ENCODE measurements at places on chromosomes 3 and 15.

GRCh38 chr15:81301815-81302399 is 22.0 kb downstream of the STARD5 start:
- peaks cover 3% of the 10 kb centered on the region for H3K27me3 ChIP-seq
- H3K36me3 ChIP-seq: peaks cover 8% of the 10 kb centered on the region
- DNase-seq: peak; percentile 32
- no peak overlapping the region for H3K4me3 ChIP-seq
- H3K27ac ChIP-seq: no peak overlapping the region
- no peaks in the 10 kb centered on the region for H3K4me1 ChIP-seq

GRCh38 chr3:8565376-8565775 is 63.8 kb downstream of the LMCD1 start:
- no peaks in the 10 kb centered on the region for H3K27me3 ChIP-seq
- H3K4me3 ChIP-seq: no peak overlapping the region
- no peaks in the 10 kb centered on the region for H3K4me1 ChIP-seq
- no peaks in the 10 kb centered on the region for H3K36me3 ChIP-seq
- no peak overlapping the region for H3K27ac ChIP-seq

DNA sequence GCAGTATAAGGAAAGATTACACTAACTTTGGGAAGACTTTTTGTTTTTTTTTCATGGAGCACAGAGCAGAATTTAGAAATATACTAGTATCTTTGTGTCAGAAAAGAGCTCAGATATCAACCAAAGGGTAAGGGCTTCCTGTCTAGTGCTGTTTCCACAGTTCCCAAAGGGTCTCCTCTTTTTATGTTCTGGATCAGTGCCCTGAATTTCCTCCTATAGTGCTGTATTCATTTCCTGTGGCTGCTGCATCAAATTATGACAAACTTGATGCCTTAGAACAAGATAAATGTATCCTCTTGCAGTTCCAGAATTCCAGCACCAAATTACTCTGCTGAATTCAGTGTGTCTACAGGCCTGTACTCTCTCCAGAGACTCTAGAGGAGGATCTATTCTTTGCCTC is 219.8 kb upstream of the THRB start:
- DNase-seq: no peak
- no peak overlapping the region for H3K27ac ChIP-seq
- no peaks in the 10 kb centered on the region for H3K36me3 ChIP-seq
- no peak overlapping the region for H3K4me3 ChIP-seq

DNA sequence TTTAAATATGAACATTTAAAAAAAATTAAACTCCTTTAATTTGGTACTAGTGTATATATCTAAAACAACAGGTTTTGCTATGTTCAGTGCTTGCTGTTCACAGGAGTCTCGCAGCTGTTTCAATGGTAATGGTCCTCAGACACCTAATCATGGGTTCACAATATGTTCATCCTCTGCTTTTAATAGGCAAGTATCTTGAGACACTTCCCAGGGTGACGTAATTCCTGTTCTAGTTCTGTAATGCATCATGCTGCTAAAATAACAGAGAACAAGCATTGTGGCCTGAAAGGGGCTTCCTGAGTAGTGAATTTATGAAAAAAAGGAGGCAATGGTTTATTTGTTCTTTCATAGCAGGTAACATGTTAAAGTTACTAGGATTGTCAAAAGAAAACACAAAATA is 625.2 kb upstream of the GBE1 start:
- H3K4me1 ChIP-seq: no peaks in the 10 kb centered on the region
- DNase-seq: no peak
- H3K27ac ChIP-seq: no peak overlapping the region
- H3K36me3 ChIP-seq: no peaks in the 10 kb centered on the region

DNA sequence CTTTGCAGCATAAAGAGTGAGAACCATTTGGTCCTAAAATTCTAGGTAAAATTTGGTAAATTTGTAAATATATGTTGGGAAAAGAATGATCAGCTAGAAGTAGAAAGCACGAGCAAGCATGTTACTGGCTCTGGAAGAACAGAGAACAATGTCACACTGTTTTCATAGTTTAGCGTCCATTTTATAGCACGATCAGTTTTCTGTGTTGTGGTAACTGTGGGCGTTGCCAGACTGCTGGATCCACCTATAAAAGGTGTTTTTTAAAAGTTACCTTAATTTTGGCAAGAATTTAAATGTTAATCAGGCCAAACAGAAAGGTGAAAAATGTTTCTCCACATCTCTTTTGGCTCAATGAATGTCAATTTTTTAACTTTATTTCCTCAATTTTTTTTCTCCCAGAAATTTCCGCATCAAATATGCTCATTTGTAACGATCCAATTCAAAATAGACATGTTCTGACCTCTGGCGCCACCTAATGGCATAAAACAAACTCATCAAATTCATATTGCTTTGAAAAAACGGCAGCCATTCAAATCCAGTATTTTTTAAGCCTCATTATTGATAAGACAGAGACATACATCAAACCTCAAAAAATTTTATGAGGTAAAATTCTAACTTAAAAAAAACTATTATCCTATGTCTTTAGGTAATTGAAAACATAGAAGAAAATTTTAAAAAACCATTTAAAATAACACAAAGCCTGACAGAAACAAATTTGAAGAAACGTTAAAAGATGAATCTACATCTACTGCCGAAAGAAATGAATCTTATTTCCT is 5.5 kb upstream of the GP5 start:
- no peaks in the 10 kb centered on the region for H3K4me1 ChIP-seq
- no peaks in the 10 kb centered on the region for H3K27me3 ChIP-seq
- no peak for DNase-seq
- no peak overlapping the region for H3K4me3 ChIP-seq

- no peak for DNase-seq
- H3K36me3 ChIP-seq: no peaks in the 10 kb centered on the region
- no peaks in the 10 kb centered on the region for H3K27me3 ChIP-seq
- no peaks in the 10 kb centered on the region for H3K4me1 ChIP-seq
- H3K27ac ChIP-seq: no peak overlapping the region
- no peak overlapping the region for H3K4me3 ChIP-seq
Observed at GRCh38 chr3:128195369-128195768, 42.1 kb downstream of the EEFSEC start.

GRCh38 chr3:32143849-32144757 is 37.7 kb downstream of the GPD1L start:
- no peak overlapping the region for H3K4me3 ChIP-seq
- no peaks in the 10 kb centered on the region for H3K27me3 ChIP-seq
- no peak overlapping the region for H3K27ac ChIP-seq
- DNase-seq: peak; percentile 68
- H3K36me3 ChIP-seq: peaks cover 8% of the 10 kb centered on the region

GRCh38 chr3:180855364-180855763 is 57.1 kb upstream of the FXR1 start:
- no peak overlapping the region for H3K4me3 ChIP-seq
- H3K27me3 ChIP-seq: no peaks in the 10 kb centered on the region
- no peak overlapping the region for H3K27ac ChIP-seq
- no peaks in the 10 kb centered on the region for H3K4me1 ChIP-seq
- H3K36me3 ChIP-seq: no peaks in the 10 kb centered on the region

GRCh38 chr15:66620341-66620740 is 54.5 kb upstream of the LCTL start:
- no peaks in the 10 kb centered on the region for H3K4me1 ChIP-seq
- peaks cover 13% of the 10 kb centered on the region for H3K27me3 ChIP-seq
- no peak overlapping the region for H3K27ac ChIP-seq
- H3K4me3 ChIP-seq: no peak overlapping the region
- no peaks in the 10 kb centered on the region for H3K36me3 ChIP-seq

DNA sequence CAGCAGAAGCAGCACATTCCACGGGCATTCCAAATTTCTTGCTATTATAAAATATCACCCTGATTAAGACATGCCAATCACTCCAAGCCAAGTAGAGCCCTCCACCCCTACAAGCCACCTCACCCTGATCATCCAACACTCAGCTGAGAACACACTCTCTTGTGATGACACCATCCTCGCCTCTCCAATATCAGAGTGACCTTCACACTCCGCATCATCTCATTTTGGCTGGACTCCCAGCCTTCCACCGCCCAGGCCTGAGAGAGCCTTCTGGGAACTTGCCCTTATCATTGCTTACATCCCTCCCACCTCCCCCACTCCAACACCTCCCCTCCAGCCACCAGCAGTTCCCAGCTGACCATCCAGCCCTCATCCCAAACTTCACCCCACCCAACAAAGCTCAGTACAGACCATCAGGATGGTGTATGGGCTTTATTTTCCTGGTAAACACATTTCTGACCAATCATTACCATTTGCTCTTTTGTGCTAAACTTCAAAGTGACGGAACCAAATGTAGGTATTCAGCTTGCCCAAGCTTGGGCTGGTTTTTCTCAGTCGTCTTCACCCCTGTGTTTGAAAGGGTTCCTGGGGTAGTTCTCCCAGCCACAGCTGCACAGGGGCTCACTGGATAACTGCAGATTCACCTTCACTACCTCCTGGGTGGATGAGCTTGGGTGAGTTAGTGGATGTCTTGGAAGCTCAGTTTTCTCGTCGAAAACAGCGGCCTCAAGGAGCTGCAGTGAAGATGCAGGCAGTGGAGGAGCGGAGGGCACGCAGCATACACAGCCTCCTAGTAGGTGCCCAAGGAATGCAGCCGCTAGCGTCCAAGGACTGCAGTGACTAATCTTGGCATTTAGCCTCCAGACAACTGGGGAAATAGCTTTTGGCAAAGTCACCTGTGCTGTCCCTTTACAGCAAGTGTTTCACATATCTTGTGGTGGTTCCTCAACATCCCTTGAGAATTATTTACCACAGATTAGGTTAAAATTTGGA is 115.1 kb downstream of the LIPC start:
- H3K4me1 ChIP-seq: peaks cover 18% of the 10 kb centered on the region
- peak overlapping the region; percentile 78 for H3K27ac ChIP-seq
- H3K4me3 ChIP-seq: no peak overlapping the region
- H3K36me3 ChIP-seq: no peaks in the 10 kb centered on the region

- H3K4me3 ChIP-seq: no peak overlapping the region
- no peaks in the 10 kb centered on the region for H3K27me3 ChIP-seq
- DNase-seq: no peak
- H3K27ac ChIP-seq: no peak overlapping the region
- H3K36me3 ChIP-seq: no peaks in the 10 kb centered on the region
Observed at GRCh38 chr3:110198717-110199587, 861.6 kb upstream of the DPPA4 start.

- DNase-seq: no peak
- H3K4me1 ChIP-seq: peaks cover 4% of the 10 kb centered on the region
- no peak overlapping the region for H3K4me3 ChIP-seq
- H3K27ac ChIP-seq: no peak overlapping the region
- H3K36me3 ChIP-seq: no peaks in the 10 kb centered on the region
Observed at GRCh38 chr3:187799942-187800641, 54.8 kb upstream of the BCL6 start.

DNA sequence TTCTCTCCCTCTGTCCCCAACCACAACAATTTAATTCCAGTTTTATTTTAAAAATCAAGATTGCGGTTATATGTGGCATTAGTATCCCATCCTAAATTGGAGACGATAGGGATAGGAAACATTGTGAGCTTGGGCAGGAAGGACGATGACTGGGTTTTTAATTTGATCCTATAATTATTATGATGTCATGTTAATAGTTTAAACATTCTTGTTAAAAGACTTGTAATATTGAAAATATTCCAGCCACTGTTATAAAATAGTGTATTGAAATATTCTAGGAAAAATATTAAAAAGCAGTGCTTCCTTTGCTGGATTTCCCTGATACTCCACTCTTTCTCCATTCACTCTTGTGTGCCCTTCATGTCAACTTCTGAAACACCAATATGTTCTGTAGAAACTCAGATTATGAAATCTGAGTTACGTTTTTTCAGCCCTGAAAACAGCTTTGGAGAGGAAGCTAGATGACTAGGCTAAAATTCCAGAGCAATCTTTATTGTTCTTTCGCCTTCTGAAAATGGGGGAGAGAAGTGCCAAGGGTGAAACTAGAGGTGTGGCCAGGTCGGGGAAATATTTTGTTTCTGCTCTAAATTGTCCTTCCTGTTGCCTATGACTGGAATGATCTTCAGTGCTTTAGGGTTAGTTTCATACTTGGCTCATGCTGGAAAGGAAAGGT is 46.1 kb upstream of the MAP3K13 start:
- peak overlapping the region; percentile 68 for H3K27ac ChIP-seq
- peak overlapping the region; percentile 33 for H3K4me3 ChIP-seq
- H3K27me3 ChIP-seq: no peaks in the 10 kb centered on the region
- DNase-seq: peak; percentile 33

- no peaks in the 10 kb centered on the region for H3K36me3 ChIP-seq
- no peaks in the 10 kb centered on the region for H3K27me3 ChIP-seq
- no peaks in the 10 kb centered on the region for H3K4me1 ChIP-seq
Observed at GRCh38 chr3:65109966-65110500, 422.2 kb upstream of the ADAMTS9 start.

- H3K27ac ChIP-seq: no peak overlapping the region
- H3K4me1 ChIP-seq: peaks cover 8% of the 10 kb centered on the region
- H3K4me3 ChIP-seq: no peak overlapping the region
Observed at GRCh38 chr3:127612966-127613365, 14.8 kb downstream of the MCM2 start.

DNA sequence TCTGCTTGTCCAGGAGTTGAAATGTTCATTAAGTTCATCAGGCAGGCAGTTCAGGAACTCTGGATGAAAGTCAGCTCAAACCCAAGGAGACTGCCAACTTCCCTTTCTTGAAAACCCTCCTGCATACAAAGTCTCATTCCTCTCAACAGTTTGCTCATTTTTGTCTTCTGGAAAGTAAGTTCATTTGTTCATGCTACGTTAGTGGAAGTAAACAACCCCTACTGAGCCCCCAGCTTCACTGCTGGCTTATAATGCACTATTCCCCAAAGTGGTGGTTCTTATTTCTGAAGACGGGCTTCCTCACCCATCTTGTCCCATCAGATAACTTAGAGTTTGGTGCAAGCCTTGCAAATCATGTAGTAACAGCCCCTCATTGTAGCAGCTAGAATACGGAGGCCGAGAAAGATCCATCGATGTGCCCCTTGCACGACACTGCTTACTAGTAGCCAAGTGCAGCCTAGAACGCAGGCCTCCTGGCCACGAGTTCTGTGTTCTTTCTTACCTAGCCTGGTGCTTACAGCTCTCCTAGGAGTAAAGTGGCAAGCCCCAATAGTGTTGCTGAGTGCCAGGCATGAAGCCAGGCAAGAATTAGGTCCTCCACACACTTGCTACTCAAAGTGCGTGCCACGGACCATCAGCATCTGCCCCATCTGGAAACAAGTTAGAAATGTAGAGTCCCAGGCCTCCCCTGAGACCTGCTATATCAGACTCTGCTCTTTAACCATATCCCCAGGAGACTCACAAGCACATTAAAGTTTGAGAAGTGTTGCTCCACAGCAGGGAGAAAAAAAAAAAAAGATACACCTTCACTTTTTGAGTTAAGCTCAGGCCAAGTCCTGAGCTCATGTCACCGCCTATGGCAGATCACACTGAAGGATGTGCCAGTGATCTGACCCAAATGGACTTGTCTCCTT is 82.5 kb downstream of the RFTN1 start:
- no peak overlapping the region for H3K4me3 ChIP-seq
- H3K27me3 ChIP-seq: no peaks in the 10 kb centered on the region
- H3K27ac ChIP-seq: no peak overlapping the region
- H3K4me1 ChIP-seq: peaks cover 8% of the 10 kb centered on the region
- H3K36me3 ChIP-seq: no peaks in the 10 kb centered on the region
- no peak for DNase-seq

GRCh38 chr15:65217526-65218482 is 6.5 kb upstream of the CILP start:
- no peaks in the 10 kb centered on the region for H3K27me3 ChIP-seq
- H3K36me3 ChIP-seq: no peaks in the 10 kb centered on the region
- H3K4me1 ChIP-seq: no peaks in the 10 kb centered on the region
- H3K4me3 ChIP-seq: no peak overlapping the region
- no peak for DNase-seq
